Left ventricle myocardium inferior (tissue), 1 donor: ENCODE measurements at places on chromosomes 3 and 15. TPM values are rescaled to one million over a fixed set of nuclear protein-coding genes. Genes with fewer than 3 reads are reported as not detected.

DNA sequence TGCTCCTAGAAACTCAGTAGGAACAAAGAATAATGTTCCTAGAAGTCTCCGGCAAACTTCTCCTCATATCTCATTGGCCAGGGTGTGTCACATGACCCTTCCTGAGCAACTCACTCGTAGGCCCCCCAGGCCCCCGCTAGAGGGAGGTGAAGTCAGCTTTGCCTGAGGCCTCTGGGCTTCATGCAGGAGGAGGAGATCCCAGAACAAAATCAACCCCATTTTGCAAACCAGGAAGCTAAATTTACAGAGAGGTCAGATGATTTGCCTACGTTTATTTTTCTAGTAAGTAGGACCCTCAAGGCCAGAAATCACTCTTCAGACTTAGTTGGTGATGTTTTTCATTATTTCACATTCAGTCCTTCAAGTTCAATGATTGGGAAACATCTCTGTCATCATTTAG lies 99.1 kb downstream of the SSR3 start:
- no peak for DNase-seq

- no peak for DNase-seq
These were observed 1.3 kb downstream of the SCG5 start for GRCh38 chr15:32642667-32643435.

- DNase-seq: peak; percentile 34
These were observed 58.6 kb downstream of the WWTR1 start for GRCh38 chr3:149599236-149599635.

BSN gene
- 0.55 TPM for total RNA-seq

DNA sequence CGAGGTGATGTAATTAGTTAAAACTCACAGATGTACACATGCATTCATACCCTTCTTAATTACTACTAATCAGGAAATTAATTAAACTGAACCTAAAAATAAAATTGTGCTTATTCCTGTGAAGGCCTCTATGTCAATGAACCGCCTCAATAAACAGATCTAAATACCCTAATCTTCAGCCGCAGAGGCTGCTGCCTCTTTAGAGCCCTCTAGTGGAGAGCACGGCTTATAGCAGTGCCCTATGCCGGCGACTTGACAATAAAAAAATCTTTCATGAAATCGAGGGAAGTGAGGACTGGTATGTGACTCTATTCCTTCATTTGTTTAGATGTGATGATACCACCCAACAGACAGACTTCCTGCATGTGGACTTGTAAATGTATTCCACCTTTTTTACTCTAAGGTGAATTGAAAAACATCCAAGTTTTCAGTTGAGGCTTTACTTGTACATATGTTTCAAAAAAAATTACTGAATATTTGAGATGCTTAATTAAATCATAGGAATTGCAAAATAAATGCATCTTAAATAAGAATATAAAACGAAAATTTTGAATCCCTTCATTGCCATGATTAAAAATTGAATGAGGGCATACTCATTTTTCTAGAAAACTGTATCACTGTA lies 8.3 kb upstream of the EPHA3 start:
- no peak for DNase-seq
